ENCODE measurements at places on chromosomes 7 and 10.

GRCh38 chr10:60536529-60537114 is 146.9 kb upstream of the ANK3 start:
- DNase-seq = no peak

GRCh38 chr7:134744569-134744968 is 34.9 kb upstream of the CALD1 start:
- DNase-seq = no peak

- DNase-seq = peak; percentile 80
Observed at GRCh38 chr7:6139189-6139996, 108.2 kb downstream of the ANKRD61 start.

GRCh38 chr10:98391065-98391464 is 23.9 kb downstream of the PYROXD2 start:
- DNase-seq = peak; percentile 87

DNA sequence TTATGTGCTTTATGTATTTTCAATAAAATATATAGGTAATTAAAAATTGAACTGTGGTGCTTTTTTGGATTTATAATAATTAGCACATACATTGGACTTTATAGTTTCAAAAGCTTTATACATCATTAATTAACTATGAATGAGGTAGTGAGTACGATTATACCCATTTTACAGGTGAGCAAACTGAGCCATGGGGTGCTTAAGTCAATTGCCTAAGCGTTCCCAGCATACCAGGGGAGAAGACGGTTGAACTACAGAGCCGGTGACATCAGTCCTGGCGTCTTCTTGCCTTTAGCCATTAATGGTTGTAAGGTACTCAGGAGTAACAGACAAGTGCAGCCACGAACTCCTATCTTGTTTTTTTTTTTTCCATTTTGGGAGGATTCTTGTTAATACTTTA is 172.8 kb downstream of the GATA3 start:
- DNase-seq = no peak

GRCh38 chr10:78470267-78471103 is 436.8 kb downstream of the RPS24 start:
- DNase-seq = no peak

GRCh38 chr7:137981668-137982067 is 20.2 kb downstream of the CREB3L2 start:
- DNase-seq = peak; percentile 86

DNA sequence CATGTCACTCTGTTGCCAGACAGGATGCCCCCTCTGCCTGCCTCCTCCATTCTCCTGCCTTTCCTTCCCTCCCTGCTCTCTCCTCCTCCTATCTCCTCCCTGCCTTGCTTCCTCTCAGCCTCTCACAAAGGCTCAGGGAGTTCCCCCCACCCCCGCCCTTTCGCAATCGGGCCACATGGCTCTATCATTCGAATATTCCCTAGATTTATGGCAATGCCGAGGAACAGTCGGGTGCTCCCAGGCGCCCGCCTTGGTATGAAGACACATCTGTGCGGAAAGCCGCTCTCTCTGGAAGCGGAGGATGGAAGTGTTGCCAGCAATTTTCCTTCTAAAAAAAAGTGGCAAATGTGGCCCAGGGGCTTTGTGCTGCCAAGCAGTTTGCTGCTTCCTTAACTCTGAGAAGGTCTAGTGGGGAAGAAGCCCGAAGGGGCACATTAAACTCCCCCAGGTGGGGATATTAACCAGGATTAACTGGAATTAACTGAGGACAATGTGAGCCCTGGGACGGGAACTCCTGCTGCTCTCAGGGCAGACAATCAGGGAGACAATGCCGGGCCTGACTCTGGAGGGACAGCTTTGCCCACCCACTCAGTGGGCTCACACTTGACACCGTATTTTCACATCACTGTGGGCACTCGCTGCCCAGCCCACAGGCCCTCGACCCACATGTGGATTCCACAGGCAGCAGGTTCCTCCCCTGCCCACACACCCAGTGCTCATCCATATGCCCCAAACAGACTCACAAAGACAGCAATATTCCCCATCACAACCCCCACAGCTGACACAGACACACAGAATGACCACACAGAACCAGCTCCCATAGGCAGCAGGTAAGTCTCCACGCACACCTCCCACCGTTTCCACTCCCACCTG is 88.4 kb upstream of the SMNDC1 start:
- peak; percentile 5 for DNase-seq

GRCh38 chr7:7554021-7554432 is 12.7 kb upstream of the MIOS start:
- no peak for DNase-seq

DNA sequence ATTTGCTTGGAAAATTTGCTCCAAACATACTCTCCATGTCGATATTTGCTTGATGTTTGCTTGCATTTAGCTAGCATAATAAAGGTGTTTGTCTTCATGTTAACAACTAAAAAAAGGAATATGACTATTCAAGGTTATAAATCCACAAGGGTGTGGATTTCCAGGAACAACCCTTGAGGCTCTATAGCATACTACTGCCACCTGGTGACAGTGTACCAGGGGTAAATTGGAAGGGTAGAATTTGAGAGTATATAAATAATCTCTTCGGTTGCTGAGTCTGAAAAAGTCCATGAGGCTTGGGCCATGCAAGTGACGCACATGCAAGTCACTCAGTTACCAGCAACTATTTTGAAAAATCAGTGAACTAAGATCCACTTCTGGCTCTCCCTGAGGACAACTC is 68.4 kb downstream of the SLIT1 start:
- no peak for DNase-seq

GRCh38 chr7:125643302-125643701 is 713.7 kb upstream of the POT1 start:
- DNase-seq = no peak

- no peak for DNase-seq
Observed at GRCh38 chr10:60429084-60429849, 39.6 kb upstream of the ANK3 start.

- no peak for DNase-seq
Observed at GRCh38 chr7:80609751-80610150, 28.7 kb upstream of the CD36 start.
